ENCODE measurements at places on chromosomes 12 and 14.
A peak's percentile ranks its signal among the peaks of the same experiment; 100 is the strongest.

- no peaks in the 10 kb centered on the region for H3K36me3 ChIP-seq
- no peaks in the 10 kb centered on the region for H3K27me3 ChIP-seq
- H3K4me3 ChIP-seq, result no peak overlapping the region
- H3K27ac ChIP-seq, result no peak overlapping the region
- DNase-seq, result no peak
Measured at GRCh38 chr14:58821421-58821820, 183.7 kb downstream of the DACT1 start.

DNA sequence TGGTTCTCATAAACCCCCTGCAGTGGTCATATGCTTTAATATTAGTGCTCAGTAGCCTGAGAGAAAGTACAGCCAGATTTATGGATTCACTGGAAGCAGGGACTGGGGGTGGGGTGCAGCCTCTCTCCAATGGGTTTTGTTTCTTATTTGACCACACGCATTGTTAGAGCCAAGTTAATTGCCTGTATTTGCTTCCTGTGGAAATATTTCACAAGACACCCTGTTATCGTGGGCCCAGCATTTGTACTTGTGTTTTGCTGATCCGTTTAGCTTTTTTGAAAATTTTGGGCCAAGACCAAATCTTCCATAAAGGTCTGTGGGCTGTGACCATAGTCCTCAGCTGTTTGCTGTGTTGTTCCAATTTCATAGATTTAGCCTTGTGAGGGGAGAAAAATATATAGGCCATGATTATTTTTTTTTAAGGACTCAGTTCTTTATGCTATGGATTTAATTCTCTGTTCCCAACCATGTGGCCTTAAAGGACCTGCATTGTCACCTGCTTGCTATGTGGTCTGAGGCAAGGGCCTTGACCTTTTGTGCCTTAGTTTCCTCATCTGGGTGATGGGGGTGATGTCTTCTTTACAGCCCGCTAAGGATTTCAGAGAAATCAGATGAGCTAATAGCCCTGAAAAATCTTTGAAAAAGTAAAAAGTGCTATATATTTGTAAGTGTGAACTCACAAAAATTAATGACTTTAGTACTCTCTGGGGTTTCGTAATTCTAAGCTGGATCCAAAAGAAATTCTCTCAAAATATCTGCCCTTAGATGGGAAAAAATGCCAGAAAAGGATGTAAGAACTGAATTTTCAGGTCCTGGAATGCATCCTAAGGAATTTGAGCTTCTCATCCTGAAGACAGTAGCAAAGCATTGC is 370.2 kb downstream of the DPF3 start:
- no peaks in the 10 kb centered on the region for H3K27me3 ChIP-seq
- no peak for DNase-seq
- H3K4me3 ChIP-seq, result no peak overlapping the region

DNA sequence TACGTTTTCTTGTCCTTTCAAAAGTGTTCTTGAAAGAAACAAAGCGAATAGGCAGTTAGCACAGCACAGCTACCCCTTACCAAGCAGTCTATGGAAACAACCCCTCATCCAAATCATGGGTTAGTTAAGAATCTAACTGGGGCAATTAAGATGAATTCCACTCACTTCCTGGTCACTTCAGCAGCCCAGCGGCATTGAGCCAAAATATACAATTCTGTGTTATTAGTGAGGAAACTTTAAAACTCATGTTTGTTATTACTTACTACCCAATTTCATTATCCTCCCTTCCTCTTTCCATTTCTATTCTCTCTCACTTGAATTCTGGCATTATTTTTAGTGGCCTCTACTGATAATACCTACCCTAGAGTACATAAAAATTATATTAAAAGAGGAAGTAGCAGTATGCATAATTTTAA is 121.4 kb downstream of the PPHLN1 start:
- H3K27me3 ChIP-seq, result no peaks in the 10 kb centered on the region
- H3K4me1 ChIP-seq, result no peaks in the 10 kb centered on the region
- no peak overlapping the region for H3K4me3 ChIP-seq
- H3K36me3 ChIP-seq, result no peaks in the 10 kb centered on the region
- no peak for DNase-seq

DNA sequence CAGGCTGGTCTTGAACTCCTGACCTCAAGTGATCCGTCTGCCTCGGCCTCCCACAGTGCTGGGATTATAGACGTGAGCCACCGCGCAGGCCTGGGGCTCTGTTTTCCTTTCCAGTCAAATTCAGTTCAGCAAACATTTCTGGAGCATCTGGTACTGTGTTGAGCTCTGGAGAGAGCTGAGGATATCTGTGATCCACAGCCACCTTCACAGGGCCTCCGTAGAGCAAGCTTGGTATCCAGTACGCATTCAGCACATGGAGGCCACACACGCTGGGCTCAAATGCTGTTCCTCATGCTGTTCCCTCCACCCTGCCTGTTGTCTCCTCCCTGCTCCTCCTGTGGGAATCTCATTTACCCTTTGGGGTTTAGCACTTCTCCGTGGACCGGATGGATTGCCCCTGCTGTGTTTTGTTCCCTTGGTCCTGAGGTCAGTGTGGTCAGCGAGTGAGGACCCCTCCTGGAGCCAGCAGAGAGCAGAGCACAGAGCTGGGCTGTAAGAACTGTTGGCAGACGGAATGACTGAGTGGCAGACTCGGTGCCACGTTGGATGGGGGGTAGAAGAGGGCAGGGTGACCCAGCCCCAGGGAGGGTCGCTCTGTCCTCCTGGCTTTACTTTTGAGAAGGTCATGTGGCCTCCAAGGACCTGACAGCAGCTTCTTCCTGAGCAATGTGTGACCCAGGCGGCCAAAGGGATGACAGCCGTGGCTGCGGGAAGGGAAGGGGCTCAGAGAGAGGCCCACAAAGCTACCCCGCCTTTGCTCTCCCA is 891 bp downstream of the RPS6KL1 start:
- no peaks in the 10 kb centered on the region for H3K36me3 ChIP-seq
- DNase-seq, result no peak
- peak overlapping the region; percentile 38 for H3K4me3 ChIP-seq
- no peaks in the 10 kb centered on the region for H3K4me1 ChIP-seq
- no peak overlapping the region for H3K27ac ChIP-seq

DNA sequence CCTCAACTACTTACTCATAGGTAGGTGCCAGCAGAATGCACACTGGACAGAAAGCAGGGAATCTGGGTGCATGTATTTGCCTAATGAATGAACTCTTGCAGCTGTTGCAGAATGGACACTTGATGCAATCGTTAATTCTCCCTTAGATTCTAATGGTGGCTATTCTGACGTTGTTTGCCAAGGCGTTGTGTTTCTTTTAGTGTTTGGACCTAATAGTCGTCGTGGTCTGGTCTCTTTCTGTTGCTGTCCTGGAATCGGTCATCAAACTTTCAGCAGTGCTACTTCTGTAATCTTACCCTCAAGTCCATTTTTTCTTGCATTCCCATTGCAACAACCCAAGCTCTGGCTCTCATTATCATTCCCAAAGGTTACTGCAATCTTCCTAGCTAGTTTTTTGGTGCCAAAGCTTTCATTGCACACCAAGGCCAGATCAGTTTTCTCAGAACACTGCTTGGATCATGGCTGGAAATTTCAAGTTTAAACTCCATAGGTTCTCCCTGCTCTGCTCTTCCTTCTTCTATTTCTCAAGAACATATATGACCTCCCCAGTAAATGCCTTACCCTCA is 31.3 kb downstream of the BMP4 start:
- no peaks in the 10 kb centered on the region for H3K4me1 ChIP-seq
- no peaks in the 10 kb centered on the region for H3K36me3 ChIP-seq
- no peak overlapping the region for H3K4me3 ChIP-seq
- H3K27me3 ChIP-seq, result no peaks in the 10 kb centered on the region

DNA sequence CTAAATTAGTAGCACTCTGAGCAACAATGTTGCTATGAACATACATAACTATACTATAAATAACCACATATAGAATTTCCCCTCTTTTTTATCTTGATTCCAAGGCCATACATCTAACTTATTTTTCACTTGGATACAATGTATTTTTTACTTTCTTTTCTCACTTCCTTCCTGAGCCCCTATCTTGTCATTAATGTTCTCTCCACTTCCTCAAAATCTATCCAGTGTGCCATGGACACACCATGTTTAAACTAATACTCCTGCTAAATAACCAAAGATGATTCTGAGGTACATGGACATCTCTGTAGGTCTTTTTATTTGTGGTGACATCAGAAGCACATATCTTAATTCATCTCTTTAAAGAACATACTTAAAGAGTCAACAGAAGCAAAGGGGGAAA is 251.2 kb downstream of the C12orf42 start:
- H3K4me3 ChIP-seq, result no peak overlapping the region
- H3K4me1 ChIP-seq, result no peaks in the 10 kb centered on the region
- no peak overlapping the region for H3K27ac ChIP-seq
- no peak for DNase-seq

DNA sequence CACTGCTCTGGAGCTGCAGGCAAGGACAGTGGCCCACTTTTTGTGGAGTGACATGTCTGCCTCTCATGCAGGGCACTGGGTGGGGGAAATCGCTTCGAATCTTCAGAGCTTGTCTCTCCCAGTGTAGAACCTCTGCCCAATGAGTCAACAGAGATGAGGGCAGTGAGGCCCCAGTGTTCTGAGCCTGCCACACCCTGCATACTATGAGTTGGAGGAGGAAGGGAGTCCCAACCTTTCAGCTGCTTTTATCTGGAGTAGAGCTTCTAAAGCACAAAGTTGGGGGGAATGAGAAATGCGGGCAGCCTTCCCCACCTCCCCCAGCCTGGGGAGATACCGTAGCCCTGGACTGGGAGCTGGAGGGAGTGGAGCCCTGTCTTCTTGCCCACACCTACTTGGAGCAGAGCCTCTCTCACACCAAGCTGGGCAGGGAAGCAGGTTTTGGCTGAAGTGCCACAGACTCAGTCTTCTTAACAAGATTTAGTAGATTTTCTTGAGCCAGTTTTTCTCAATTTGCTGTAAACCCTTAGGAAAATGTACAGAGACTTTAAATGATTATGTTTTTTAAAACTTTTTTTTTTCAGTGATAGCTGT is 159.1 kb downstream of the ADGRD1 start:
- H3K4me3 ChIP-seq, result no peak overlapping the region
- H3K36me3 ChIP-seq, result no peaks in the 10 kb centered on the region
- no peaks in the 10 kb centered on the region for H3K4me1 ChIP-seq
- no peaks in the 10 kb centered on the region for H3K27me3 ChIP-seq
- no peak for DNase-seq

- peaks cover 16% of the 10 kb centered on the region for H3K36me3 ChIP-seq
- no peak overlapping the region for H3K4me3 ChIP-seq
- no peak overlapping the region for H3K27ac ChIP-seq
- no peaks in the 10 kb centered on the region for H3K4me1 ChIP-seq
- H3K27me3 ChIP-seq, result no peaks in the 10 kb centered on the region
Measured at GRCh38 chr14:91184559-91184958, 59.9 kb downstream of the GPR68 start.

- DNase-seq, result no peak
- peak overlapping the region; percentile 98 for H3K27ac ChIP-seq
- peaks cover 7% of the 10 kb centered on the region for H3K4me1 ChIP-seq
- H3K27me3 ChIP-seq, result no peaks in the 10 kb centered on the region
- peak overlapping the region; percentile 75 for H3K4me3 ChIP-seq
- H3K36me3 ChIP-seq, result no peaks in the 10 kb centered on the region
Measured at GRCh38 chr12:71756054-71756690, 1.5 kb downstream of the RAB21 start.

DNA sequence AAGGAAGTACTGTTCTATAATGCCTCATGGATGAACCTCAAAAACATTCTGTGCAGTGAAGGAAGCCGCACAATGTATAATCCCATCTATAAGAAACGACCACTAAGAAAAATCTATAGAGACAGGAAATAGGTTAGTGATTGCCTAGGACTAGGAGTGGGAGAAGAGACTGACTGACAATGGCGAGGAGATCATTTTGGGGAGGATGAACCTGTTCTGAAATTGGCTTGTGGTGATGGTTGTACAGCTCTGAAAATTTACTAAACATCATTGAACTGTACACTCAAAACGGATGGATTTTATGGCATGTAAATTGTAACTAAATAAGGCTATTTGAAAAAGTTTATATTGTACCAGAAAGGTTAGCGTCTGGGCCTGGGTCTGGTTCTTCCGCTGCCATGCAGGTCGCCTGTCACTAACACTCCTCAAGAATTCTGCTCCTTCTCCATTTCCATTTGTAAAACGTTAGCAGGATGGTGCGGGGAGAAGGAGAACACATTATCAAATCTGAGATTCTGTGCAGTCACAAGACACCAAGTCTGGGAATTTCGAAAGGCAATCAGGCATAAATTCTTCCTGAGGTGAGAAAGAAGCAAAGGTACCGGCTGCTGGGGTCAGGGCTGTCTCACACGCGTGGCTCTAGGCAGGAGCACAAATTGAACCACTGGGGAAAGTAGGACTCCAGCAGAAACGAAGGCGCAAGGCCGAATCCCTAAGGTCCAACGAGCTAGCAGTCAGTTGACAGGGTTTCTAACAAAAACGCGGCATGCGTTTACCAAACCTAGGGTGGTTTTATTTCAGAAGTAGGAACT is 845 bp upstream of the COCH start:
- H3K36me3 ChIP-seq, result no peaks in the 10 kb centered on the region
- no peak overlapping the region for H3K4me3 ChIP-seq
- H3K4me1 ChIP-seq, result no peaks in the 10 kb centered on the region
- no peaks in the 10 kb centered on the region for H3K27me3 ChIP-seq
- no peak overlapping the region for H3K27ac ChIP-seq
- no peak for DNase-seq

- DNase-seq, result no peak
- no peak overlapping the region for H3K4me3 ChIP-seq
- H3K27me3 ChIP-seq, result no peaks in the 10 kb centered on the region
- no peaks in the 10 kb centered on the region for H3K4me1 ChIP-seq
- H3K36me3 ChIP-seq, result no peaks in the 10 kb centered on the region
Measured at GRCh38 chr12:67593041-67593440, 55.5 kb upstream of the DYRK2 start.

DNA sequence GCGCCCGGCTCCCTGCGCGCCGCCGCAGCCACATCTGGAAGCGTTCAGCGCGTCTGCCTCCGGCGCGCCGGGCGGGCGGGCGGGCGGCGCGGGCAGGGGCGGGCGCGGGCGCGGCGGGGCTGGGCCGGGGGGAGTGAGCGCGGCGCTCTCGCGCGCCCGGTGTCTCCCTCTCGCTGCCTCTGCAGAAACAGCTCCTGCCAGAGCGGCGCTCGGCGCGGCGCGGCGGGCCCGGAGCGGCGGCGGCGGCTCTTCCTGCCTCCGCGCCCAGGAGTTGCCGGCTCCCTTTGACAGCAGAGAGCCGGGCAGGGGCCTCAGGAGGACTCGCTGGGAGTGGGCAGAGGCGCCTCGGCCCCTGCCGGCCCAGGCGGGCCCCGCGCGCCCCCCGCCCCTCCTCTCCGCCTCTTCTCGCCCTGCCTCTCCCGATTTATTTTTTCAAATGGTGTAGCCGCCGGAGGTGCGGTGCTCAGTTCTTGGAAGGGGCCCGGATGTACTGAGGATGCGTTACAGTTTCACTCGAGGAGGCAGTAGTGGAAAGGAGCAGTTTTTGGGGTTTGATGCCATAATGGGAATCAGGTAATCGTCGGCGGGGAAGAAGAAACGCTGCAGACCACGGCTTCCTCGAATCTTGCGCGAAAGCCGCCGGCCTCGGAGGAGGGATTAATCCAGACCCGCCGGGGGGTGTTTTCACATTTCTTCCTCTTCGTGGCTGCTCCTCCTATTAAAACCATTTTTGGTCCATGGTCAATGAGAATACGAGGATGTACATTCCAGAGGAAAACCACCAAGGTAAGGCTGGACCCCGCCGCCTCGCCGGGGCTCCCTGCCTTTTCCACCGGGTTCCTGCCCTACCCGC is at the start of gene CACNA1C:
CACNA1C (plus strand) TSS at position 162 of the 853 bp plus-strand sequence; CDS start at position 738, 576 bp downstream.
- DNase-seq, result no peak
- peaks cover 5% of the 10 kb centered on the region for H3K27me3 ChIP-seq
- no peaks in the 10 kb centered on the region for H3K4me1 ChIP-seq
- no peaks in the 10 kb centered on the region for H3K36me3 ChIP-seq
- no peak within 1 kb of the TSS for H3K27ac ChIP-seq
